ENCODE measurements at places on chromosomes 13 and 19.

DNA sequence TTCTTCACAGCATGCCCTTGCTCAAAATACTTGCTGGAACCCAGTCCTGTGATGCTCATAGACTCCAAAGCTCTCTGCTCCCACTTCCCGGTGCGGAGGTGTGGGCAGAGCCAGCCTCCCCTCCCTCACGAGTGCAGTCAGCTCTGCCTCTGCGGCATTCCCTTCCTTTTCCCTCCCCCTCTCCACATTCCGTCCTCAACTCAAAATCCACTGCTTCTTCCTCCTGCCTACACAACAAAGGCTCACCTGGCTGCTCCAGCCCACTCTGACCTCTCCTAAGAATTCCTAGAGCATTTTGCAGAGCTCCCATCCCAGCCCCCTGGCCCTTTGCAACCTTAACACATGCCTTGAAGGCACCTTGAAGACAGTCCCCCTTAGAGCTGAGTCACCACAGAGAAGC, 527.9 kb downstream of the MYO16 start:
- no peak for DNase-seq

DNA sequence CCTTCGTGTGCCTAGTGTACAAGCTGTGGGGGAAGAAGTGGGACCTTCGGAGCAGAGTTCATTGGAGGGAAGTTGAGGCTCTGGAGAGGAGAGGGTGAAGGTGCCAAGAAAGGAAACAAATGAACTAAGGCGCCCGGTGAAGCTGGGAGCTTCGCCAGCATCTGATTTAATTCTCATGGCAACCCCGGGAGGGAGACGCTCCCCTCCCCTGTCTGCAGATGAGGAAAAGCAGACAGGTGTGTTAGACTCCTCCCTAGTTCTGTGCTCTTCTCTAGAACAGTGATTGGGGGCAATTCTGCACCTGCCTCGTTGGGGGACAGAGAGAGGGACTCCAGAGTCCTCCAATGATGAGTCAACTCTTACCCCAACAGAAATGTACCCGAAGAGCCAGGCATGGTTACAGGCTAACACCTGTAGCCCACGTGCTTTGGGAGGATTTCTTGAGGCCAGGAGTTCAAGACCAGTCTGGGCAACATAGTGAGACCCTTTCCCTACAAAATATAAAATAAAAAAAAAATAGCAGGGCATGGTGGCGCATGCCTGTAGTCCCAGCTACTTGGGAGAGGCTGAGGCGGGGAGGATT, 4.2 kb downstream of the SSC5D start:
- no peak for DNase-seq

- no peak for DNase-seq
Observed at GRCh38 chr19:42066075-42066754, 3.8 kb downstream of the GRIK5 start.

- DNase-seq = no peak
Observed at GRCh38 chr19:1438933-1439354, 748 bp downstream of the RPS15 start.
